ENCODE measurements at places on chromosomes 4 and X.
A peak's percentile ranks its signal among the peaks of the same experiment; 100 is the strongest.

GRCh38 chrX:590693-591404 is 39.7 kb upstream of the SHOX start:
- DNase-seq: peak; percentile 43

DNA sequence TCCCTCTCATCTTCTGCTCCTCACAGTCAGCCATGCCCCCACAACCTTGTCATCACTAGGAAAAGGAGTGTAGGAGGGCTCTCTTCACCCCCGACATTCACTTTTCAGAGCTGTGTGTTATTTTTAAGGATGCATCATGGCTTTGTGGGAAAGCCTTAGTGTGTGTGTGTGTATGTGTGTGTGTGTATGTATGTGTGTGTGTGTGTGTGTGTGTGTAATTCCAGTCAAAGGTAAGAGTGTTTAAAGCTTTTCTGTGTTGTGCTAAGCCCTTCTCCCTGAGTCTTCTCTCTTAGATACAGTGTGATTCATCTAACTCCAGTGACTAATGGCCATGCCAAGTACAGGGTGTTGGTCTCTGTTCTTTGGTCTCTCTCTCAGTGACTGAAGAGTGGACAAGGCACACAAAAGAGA is 76.6 kb downstream of the CHIC2 start:
- DNase-seq: no peak

- DNase-seq: no peak
Measured at GRCh38 chr4:186554539-186554913, 841 bp downstream of the MTNR1A start.

GRCh38 chr4:99893839-99894160 is 427 bp downstream of the LAMTOR3 start:
- no peak for DNase-seq

DNA sequence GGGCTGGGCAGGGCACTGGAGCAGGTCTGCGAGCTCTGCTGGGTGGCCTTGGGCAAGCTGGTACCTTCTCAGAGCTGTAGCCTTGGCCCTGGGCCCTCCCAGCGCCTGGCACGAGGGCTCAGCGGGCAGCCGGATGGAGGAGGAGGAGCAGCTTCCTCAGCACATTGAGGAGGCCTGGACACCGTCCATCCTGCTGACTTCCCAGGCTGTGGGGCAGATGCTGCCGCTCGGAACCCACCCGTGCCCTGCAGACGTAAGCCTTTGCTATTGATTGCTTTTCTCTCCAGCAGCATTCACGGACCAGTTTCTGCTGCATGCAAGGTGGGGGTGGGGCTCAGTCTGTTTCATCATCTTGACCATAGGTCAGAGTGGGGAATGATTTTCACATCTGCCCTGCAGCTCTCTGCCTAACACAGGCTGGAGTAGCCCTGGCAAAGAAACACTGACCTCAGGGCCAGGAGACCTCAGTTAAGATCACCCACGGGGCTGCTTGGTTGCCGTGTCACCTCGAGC is 80.7 kb upstream of the PSAPL1 start:
- DNase-seq: no peak

DNA sequence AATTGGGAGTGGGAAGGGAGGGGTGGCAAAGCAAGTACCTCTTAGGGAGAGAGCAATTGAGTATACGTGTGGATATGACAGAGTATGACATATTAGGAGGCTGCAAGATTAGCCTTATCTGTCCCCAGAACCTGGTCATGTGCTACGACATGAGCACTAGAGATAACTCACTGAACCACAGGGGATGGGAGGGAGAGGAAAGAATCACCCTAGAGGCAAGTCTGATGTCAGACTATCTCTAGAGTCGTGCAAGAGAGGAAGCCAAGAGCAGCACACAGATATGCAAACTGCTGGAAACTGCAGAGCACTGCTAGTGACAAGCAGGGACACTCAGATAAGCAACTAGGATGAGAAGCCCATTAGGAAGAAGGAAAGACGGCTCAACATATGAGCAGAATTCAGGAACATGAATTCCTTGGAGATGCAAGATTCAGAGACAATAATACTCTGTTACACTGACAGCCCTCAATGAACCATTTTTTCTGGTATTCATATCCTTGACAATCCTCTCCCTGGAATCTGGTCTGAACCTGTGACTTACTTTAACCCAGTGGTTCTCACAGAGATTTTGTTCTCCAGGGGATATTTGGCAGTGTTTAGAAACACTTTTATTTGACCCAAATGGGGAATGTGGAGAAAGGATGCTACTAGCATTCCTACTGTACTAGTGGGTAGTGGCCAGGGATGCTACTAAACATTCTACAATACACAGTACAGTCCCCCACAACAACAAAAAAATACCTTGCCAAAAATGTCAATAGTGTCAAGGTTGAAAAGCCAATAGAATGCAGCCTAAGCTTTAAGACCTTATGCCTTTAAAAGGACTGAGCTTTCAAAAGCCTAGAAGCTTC is 84.0 kb upstream of the BMP2K start:
- no peak for DNase-seq

DNA sequence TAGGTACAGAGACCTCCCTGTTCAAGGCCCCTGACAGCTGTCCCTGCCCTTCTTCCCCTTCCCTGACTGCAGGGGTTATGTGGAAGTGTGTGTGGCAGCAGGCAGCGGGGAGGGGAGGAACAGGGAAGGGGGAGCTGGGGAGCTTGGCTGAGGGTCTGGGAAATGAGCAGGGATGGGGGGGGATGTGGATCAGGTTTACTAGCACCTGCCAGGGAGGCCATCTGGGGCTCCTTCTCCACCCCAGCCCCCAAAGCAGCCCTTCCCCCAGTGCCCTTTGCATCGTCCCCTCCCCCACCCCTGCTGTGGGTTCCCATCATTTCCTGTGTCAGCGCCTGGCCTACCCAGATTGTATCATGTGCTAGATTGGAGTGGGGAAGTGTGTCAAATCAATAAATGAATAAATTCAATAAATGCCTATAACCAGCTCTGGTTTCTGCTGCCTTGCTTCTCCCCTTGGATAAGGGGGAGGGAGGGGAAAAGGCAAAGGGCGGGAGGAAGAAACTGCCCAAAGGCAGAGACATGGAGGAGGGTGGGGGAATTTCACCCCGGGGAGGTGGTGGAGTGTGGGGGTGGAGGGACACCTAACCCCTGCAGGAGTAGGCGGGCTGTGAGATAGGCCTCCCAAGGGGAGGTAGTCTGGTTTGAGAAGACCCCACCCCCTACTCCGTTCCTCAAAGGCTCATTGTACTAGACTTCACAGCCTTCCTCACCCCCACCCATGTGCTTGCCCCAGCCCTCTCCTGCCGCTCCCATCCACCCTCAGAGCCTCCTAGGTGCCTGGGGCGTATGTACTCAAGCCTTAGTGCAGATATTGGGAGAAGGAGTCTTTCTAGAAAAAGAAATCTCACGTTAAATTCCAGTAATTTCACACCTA is 3.2 kb downstream of the CXorf65 start:
- no peak for DNase-seq

- DNase-seq: no peak
Measured at GRCh38 chr4:79059631-79060399, 120.6 kb upstream of the PAQR3 start.

DNA sequence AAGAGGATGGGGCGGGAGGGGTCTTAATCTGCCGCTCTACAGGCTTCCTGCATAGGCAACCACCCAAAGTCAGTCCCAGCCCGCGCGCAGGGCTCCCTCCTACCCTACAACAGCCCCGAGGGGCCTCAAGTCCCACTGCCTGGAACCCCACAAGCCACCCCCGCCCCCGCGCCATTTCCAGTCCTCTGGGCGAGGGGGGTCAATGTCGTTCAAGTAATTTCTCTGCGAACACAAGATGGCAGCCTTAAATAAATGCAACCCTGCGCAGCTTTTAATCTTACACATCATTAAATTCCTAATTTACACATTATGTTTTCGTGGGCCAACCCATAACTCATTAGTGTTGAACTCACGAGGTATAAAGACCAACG is 92.9 kb downstream of the BCOR start:
- no peak for DNase-seq

DNA sequence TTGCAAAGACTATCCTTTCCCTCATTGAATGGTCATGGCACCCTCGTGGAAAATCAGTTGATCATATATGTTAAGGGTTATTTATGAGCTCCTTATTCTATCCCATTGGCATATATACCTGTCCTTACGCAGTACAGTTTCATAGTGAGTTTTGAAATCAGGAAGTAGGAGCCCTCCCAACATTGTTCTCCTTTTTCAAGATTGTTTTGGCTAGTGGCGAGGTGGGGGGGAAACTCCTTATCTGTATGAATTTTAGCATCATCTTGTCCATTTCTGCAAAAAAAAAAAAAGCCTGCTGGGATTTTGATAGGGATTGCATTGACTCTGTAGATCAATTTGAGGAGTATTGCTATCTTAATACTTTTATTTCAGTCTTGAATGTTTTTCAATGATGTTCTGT is 2.5 kb upstream of the USP9X start:
- DNase-seq: no peak

GRCh38 chr4:99827454-99827853 is 10.8 kb downstream of the DAPP1 start:
- DNase-seq: no peak

GRCh38 chr4:142079959-142080358 is 443.6 kb downstream of the IL15 start:
- no peak for DNase-seq

DNA sequence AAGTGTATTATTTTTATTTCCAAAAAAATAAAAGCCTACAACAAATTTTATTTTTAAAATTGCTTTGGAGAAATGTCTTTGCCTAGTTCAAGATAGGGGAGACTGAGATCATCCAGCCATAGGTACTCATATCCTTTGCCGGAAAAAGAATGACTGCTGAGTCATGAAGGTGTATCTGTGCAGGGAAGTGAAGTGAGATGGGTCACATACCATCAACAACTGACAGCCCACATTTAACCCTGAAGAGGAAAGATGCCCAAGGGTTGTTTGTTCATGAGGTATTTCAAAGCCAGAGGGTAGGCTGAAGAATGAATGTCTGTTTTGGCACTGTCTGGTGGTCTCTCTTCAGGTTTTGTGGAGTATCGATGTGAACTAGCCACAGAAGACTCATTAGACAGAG is 106.7 kb upstream of the TTC29 start:
- DNase-seq: no peak

- DNase-seq: no peak
Measured at GRCh38 chr4:157664726-157665125, 444.2 kb downstream of the GRIA2 start.

DNA sequence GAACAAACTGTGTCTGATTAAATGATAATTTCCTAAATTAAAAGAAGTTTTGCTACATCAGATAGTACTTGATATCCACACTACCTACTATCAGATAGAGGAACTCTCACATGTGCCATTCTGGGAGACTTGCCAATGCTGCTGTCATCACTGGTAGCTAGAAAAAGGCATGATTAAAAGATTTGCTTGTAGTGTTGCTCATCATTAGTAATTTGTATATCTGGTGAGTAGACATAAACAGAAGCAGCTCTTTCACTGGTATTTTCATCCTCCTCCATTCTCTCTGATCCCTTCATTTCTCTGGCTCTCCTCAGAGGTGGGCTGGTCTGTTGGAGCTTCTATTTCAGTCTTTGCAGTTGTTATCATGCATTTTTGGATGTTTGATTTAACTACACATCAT is 56.0 kb downstream of the SPRY1 start:
- DNase-seq: no peak

DNA sequence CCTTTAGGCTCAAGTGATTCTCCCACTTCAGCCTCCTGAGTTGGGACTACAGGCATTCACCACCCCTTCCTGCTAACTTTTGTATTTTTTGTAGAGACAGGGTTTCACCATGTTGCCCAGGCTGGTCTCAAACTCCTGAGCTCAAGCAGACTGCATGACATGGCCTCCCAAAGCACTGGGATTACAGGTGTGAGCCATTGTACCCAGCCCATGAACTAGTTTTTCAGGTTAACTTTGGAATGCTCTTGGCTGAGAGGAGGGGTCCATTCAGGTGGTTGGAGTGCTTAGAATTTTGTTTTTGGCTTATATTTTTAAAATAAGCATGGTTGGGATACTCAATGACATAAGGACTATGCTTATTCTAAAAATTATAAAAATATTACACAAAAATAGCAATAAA is 355.7 kb upstream of the MAGEB16 start:
- DNase-seq: no peak

DNA sequence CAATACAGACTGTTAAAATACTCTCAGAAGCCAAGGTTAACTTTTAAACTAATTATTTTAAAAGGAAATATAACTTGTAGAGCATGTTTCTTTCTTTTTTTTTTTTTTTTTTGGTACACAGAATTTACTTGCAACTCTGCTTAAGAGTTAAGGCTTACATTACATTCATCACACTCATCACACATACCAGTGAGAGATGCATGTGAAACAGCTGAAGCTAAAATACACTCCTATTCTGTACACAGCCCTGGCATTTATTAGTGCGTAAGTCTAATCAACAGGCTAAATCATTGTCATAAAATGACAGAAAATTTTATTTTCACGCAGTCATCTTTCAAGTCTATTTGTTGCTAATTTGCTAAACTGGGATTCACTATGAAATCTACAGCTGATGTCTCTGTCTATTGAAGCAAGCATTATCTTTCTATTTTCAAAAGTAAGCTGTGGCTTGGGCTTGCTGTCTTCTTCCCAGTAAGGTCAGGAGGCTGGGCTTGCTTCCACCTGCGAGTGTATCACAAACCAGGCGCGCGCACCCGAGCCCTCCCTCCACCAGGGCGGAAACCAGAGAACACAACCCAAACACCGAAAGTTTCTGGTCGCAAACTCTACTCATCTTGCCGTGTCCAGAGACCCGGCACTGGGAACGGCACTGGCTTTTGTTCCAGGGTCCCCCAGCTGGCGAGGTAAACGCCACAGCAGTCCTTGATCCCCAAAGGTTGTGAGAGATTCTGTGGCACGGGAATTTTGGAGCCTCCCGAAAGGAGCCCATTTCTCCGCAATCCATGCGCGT is 3.9 kb downstream of the MAML3 start:
- DNase-seq: peak; percentile 77

GRCh38 chrX:115719171-115719570 is 158.2 kb downstream of the PLS3 start:
- no peak for DNase-seq

DNA sequence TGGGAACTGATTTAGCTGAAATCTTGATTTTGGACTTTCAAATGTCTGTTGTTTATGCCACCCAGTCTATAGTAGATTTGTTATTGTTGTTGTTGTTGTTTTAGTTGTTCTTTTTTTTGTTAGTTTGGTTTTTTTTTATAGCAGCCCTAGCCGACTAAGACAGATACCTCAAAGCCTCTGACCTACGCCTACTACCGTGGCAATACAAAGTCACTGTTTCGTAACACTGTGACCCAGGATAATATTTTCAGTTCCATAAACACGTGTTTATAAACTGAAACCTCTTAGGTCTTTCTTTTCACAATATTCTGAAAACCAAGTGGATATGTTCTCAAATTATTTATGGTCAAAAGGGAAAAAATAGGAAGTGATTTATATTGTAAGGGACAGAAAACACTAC is 32.8 kb downstream of the VCX2 start:
- no peak for DNase-seq

All from type B pancreatic cell (in vitro differentiated cells).